Fibroblast of skin of right biceps (primary cell): ENCODE measurements at places on chromosomes 3 and 15.

DNA sequence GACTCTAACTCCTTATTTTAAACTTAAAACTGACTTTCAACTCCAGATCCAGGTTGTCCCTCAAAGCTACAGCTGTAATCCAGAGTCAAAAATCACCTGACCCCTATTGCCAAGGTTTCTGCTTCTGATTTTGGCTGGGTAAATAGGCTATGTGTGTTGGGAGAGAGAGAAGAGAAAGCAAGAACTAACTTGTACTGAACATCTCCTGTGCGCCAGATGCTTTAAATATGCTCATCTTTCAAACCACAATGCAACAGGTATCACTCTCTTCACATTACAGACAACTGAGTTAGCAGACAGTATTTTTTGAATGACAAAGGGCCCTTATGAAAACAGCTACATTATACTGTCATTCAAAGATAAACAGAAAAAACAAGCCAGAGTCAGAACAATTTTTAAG, 7.0 kb downstream of the WWTR1 start:
- no peak for DNase-seq

GRCh38 chr15:53862386-53862785, 102.9 kb upstream of the WDR72 start:
- DNase-seq, result no peak

- DNase-seq, result no peak
Measured at GRCh38 chr3:133820889-133821675, 15.5 kb downstream of the SRPRB start.

- no peak for DNase-seq
Measured at GRCh38 chr15:42155546-42156242, 742 bp downstream of the PLA2G4F start.

DNA sequence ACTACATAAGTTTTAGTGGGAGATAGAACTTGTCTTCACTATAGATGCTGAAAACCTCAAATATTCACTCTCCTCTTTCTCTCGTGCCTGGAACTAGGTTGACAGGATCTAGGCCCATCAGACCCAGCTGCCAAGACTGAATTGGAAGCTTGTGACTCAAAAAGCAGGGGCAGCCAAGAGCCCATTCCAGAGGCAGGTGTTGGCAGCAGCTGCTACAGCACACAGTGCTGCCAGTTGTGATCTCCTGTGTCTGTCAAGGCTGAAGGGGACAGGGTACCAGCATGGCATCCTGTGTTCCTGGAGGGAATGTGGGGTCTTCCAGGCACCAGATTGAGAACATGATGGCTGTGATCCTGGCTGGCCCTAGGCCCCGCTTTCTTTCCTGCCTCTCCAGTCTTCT, 92.5 kb upstream of the MB21D2 start:
- DNase-seq, result no peak

GRCh38 chr3:138078901-138079344, 36.5 kb downstream of the DZIP1L start:
- DNase-seq, result peak; percentile 97

- peak; percentile 0 for DNase-seq
Measured at GRCh38 chr3:34582055-34582454, 783.6 kb downstream of the PDCD6IP start.

- no peak for DNase-seq
Measured at GRCh38 chr3:127732879-127733350, 60.2 kb downstream of the ABTB1 start.

GRCh38 chr3:178808748-178809147, 262.9 kb downstream of the ZMAT3 start:
- no peak for DNase-seq

GRCh38 chr3:157527131-157527881, 24.1 kb upstream of the VEPH1 start:
- DNase-seq, result peak; percentile 49
